GM20000 (cell line): ENCODE measurements at places on chromosomes 11 and 22.

- no peak for DNase-seq
Observed at GRCh38 chr11:5881756-5882155, 1.3 kb downstream of the OR52E4 start.

- DNase-seq = no peak
Observed at GRCh38 chr11:104476454-104476853, 312.5 kb upstream of the PDGFD start.

- peak; percentile 56 for DNase-seq
Observed at GRCh38 chr11:121452609-121453150, at the start of gene SORL1-AS1. Gene SORL1-AS1 (minus strand): TSS chr11:121452967.

- DNase-seq = no peak
Observed at GRCh38 chr22:22400964-22401363, 107.6 kb downstream of the ZNF280B start.

GRCh38 chr11:125390946-125391345 is 105.1 kb downstream of the FEZ1 start:
- DNase-seq = no peak

GRCh38 chr22:35616043-35616442 is 1.1 kb downstream of the MB start:
- DNase-seq = no peak

- DNase-seq = no peak
Observed at GRCh38 chr11:887589-887988, 23.0 kb downstream of the CHID1 start.

DNA sequence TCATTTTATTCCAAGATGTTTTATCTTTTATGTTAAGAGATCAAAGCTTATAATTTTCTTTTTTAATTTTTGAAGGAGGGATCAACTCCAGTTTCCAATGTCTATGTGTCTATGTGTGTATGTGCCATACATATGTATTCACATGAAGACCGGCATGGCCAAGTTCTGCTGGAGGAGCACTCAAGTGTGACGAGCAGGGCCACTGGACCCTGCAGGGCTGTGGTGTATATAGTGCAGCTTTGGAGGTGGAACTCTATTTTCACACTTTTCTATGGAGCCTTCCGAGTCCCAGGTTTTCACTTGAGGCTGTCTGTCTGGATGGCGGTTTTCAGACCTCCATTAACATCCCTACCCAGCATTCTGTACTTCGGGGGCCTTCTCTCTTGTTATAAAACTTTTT is 36.5 kb upstream of the TTC12 start:
- DNase-seq = no peak

DNA sequence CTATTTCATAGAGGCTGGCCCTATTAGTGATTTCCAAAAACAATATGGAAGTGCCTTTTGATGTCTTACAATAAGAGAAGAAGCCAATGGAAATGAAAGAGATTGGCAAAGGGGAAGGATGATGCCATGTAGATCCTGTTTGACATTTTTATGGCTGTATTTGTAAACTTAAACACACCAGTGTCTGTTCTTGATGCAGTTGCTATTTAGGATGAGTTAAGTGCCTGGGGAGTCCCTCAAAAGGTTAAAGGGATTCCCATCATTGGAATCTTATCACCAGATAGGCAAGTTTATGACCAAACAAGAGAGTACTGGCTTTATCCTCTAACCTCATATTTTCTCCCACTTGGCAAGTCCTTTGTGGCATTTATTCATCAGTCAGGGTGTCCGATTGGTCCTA is 91.4 kb downstream of the CD44 start:
- DNase-seq = no peak

DNA sequence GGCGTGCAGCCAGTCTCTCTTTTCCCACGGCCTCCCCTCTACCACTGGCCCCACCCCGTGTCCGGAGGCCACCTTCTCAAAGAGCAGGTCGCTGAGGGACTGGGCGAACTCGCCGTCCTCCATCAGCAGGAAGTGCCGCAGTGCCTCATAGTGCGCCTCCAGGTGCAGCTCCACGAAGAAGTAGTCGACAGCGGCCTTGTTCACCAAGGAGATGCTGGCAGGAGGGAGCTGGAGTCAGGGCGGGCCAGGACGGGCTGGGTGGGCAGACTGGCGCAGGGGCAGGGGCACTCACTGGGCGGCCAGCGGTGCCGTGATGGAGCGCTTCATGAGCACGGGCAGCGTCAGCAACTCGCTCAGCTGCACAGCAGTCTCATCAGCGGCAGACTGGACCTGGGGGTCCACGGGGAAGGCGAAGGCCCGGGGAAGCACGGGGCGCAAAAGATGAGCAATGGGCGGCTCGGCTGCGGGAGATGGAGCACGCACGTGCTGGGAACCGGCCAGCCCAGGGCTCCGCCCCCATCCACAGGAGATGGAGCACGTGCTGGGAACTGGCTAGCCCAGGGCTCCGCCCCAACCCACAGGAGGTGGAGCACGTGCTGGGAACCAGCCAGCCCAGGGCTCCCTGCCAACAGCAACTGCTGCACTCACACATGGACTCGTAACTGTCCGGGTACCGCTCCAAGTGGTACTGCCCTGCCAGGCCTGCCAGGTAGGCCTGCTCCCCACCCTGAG is 18.4 kb downstream of the SELENOO start:
- DNase-seq = no peak

DNA sequence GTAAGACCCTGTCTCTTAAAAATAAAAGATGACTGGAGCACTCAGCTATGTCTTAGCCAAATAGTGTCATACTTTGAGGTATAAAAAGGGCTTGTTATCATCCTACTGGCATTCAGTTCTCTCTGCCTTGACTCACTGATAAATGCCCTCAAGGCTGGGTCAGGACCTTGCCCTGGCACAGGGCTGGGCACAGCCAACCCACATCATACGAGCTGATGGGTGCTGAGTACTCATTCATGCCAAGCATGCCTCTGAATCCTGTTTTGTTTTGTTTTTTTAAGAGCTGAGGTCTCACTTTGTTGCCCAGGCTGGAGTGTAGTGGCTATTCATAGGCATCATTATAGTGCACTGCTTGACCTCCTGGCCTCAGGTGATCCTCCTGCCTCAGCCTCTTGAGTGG is 1.9 kb downstream of the SMTNL1 start:
- DNase-seq = no peak

DNA sequence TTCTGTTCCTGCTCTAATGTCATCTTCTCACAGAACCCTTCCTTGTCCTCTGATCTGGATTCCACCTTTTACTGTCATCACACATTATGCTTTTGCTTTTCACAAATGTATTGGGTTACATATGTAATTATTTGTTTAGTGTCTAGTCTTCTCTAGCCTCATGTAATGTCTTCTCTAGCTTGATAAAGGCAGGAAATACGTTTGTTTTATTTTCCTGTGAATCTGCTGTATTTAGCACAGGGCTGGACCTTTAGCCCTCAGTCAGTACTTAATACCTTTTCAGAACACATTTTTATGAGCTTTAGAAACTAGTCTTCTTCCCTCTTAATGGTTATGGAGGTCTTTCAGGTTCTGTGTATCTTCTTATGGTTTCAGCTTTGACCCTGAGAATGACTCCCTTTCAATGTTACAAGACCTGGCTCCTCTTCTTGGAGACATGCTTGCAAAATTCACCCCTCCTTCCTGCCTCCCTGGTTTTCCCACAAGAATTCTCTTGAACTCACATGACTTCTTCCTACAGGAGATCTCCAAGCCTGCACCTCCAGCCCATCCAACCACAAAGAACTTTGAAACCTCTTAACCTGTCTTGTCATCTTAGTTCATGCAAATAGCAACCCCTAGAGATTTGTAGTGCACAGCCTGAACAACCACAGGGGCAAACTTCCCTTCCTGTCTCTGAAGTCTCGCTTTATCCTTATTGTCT is 132.7 kb upstream of the DDI1 start:
- DNase-seq = peak; percentile 16

DNA sequence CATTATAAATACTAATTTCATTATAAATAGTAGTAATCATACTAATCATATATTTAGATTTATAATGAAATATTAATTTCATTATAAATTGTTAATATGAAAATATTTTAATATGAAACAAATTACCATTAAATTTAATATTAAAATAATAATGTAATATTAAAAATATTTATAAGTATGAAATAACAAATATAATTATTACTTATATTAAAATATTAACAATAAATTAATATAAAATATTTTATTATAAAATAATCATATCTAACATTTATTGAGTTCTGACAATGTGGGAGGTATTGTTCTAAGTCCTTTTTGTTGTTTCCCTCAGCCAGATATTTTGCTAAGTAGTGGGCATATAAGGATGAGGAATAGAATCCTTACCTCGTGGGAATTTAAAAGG is 1341.4 kb downstream of the LRRC4C start:
- no peak for DNase-seq

DNA sequence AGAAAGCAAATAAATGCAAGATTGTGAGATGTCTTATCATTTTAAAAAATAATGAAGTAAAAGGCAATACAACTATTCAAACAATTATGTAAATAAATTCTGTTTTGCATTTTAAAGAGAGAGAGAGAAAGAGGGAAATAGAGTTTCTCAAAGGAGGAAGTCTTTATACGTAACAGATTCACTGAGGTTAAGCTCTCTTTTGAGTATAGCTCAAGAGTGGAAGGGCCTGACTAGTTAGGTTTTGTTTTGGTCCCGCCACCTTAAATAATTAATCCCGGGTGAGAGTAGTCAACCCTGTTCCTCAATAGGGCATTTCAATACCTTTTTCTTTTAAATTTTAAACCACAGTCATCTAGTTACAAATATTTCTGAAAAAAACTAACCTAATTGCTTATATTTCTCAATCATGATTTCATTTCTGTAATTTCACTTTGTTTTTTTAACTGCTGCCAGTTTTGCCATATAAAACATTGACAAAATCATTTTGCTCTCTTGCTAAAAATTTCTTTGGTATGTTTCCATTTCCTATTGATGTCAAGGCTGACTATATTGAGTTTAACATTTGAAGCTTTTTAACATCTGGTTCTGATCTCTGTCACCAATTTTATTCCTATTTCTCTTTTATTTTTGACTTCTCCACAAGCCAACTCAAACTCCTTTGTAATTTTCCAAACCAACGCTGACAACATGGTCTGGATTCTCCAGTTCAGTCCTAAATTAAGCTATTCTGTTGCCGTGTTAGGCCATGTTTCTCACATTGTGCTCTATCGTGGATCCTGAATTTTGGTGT is 10.3 kb downstream of the OR10D3 start:
- DNase-seq = no peak

DNA sequence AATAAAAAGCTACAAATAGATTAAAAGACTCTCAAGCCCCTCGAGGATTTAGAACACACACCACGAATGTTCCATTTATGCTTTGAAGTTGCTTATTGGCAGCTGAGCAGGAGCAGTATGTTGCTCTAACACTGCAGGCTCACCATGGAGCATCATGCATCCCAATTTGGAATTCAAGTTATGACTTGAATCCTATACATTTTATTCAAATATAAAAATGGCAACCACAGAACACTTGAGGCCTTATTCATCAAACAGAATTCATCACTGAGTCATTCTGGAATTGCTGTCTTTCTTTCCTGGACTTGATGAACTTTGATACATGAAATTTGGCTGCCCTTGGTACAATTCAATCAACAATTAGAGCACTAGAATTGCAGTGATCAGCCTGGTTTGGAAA is 24.5 kb upstream of the BLID start:
- DNase-seq = no peak

- no peak for DNase-seq
Observed at GRCh38 chr11:12140186-12140793, 29.9 kb downstream of the MICAL2 start.

DNA sequence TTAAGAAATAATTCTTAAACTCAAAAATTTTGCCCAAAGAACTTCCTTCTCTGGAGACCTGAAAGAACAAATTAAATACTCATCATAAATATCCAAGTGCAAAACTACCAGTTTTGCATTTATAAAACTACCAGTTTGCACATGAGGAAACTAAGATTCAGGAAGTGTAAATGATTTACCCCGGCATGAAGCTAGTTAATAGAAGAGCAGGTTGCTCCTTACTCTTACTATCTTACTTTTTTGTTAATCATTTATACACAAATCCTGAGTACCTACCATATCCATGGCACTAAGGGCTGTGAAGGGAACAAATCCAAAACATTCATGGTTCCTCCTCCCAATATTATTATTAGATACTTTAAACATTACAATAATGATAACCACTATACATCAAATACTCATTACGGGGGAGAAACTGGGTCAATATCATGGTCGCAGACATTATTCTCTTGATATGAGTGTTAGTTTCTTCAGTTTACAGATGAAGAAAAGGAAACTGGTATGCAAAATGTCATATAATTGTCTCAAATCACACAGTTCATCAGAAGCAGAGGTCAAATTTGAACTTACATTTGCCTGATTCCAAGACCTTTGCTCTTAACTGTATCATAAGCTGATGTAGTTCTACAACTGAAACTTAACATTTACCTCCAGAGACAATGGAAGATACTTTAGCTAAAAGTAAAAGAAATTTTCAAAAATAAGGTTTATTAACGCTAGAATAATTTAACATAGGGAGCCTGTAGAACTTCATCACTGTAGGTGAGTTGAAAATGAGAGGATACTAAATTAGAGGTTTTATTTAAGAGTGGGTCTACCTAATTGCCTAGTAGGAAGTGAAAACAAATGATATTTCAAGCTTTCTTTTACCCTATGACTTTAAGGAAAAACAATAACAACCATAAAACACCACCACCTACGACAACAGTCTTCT is 74.5 kb downstream of the FAM76B start:
- no peak for DNase-seq

DNA sequence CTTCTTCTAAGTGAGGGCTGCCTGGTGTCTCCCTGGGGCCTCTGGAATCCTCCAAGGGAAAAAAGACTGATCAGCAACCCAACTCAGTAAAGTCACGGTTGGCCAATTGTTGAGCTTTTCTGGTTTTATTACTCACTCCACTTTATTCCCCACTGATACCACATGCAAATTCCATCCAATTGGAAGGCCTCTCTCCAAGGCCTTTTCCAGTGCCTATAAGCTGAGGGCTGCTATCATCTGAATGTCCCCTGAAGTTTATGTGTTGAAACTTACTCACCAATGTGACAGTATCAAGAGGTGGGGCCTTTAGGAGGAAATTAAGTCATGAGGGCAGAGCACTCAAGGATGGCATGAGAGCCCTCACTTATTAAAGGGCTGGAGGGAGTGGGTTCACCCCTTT is 463.3 kb downstream of the BUD13 start:
- DNase-seq = no peak

GRCh38 chr11:84292006-84292405 is 1005.8 kb upstream of the CCDC90B start:
- no peak for DNase-seq

DNA sequence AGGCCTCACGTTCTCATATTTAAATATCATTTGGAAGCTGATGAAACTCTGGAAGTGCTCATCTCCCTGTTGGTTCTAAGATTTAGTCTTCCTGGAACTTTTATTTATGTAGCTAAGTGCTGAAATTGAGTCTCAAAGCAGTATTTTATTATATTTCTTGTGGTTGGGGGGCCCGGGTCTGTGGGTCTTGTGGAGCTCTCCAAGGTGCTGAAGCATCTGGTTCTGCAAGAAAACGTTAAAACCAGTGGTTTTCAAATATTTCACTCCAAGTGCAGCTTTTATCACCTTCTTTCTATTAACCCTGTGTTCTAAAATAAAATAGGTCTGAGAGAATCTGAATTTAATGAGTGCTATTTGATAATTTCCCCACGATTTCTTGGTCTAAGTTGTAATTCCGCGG is 1404.8 kb downstream of the TBC1D22A start:
- DNase-seq = no peak
